ENCODE measurements at places on chromosomes 3 and 15. TPM values are rescaled to one million over a fixed set of nuclear protein-coding genes. Genes with fewer than 3 reads are reported as not detected.

DNA sequence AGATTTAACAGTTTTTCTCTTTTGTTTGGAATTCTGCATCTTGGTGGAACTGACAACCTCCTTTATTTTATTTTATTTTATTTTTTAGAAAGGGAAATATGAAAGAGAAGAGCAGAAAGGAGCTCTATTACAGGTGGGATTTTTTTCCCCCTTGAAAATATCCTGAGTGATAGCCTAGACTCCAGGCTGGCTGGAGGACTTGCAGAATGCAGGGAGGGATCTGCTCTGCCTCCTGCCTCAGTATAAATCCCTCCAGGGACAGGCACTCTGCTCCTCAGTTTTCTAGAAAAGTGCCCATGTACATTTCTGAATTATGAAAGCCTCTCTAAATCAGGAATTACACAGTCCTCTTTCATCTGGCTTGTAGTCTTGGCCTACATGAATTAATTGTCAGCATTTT lies 173.7 kb downstream of the TMEM108 start:
- H3K36me3 ChIP-seq, result no peaks in the 10 kb centered on the region
- H3K27ac ChIP-seq, result no peak overlapping the region
- no peak for DNase-seq
- H3K27me3 ChIP-seq, result no peaks in the 10 kb centered on the region

- no peak overlapping the region for H3K27ac ChIP-seq
- H3K36me3 ChIP-seq, result no peaks in the 10 kb centered on the region
- no peaks in the 10 kb centered on the region for H3K27me3 ChIP-seq
- H3K4me1 ChIP-seq, result no peaks in the 10 kb centered on the region
- H3K4me3 ChIP-seq, result no peak overlapping the region
- DNase-seq, result no peak
Observed at GRCh38 chr3:151058740-151059139, 26.7 kb upstream of the MED12L start.

Gene ANKRD63
- total RNA-seq, result not detected

Gene GOLGA8S
- total RNA-seq, result not detected

GRCh38 chr3:34155666-34156065 lies 357.2 kb downstream of the PDCD6IP start:
- H3K27ac ChIP-seq, result no peak overlapping the region
- no peaks in the 10 kb centered on the region for H3K4me1 ChIP-seq
- no peaks in the 10 kb centered on the region for H3K27me3 ChIP-seq
- no peaks in the 10 kb centered on the region for H3K36me3 ChIP-seq
- no peak overlapping the region for H3K4me3 ChIP-seq

DNA sequence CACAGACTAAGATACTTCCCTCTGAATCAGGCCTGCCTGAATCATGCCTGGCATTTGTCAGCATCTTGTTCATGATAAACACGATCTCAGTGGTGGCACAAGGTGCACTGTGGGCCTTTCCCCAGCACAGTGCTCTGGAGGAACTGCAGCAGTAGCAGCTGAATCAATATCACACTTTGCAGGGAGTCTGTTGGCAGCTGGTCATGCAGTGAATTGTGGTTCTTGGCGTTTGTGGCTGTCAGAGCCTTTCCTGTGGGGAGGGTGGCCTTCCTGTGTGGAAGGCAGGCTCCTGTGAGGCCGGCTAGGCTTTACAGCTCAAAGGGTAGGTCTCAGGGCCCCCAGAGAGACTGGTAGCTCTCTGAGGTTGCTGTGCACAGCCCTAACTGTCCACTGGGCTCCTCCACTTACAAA lies 54.4 kb upstream of the TLE3 start:
- H3K36me3 ChIP-seq, result no peaks in the 10 kb centered on the region
- DNase-seq, result no peak
- no peak overlapping the region for H3K4me3 ChIP-seq
- H3K4me1 ChIP-seq, result peaks cover 8% of the 10 kb centered on the region
- no peaks in the 10 kb centered on the region for H3K27me3 ChIP-seq
- no peak overlapping the region for H3K27ac ChIP-seq

GRCh38 chr15:43376017-43376705 lies 5.3 kb downstream of the TUBGCP4 start:
- no peak overlapping the region for H3K27ac ChIP-seq
- H3K4me1 ChIP-seq, result peaks cover 17% of the 10 kb centered on the region
- no peak overlapping the region for H3K4me3 ChIP-seq
- no peak for DNase-seq
- H3K27me3 ChIP-seq, result no peaks in the 10 kb centered on the region

Gene RARB
- total RNA-seq, result 1.5 TPM

- H3K4me3 ChIP-seq, result no peak overlapping the region
- H3K36me3 ChIP-seq, result no peaks in the 10 kb centered on the region
- H3K27ac ChIP-seq, result no peak overlapping the region
- H3K4me1 ChIP-seq, result no peaks in the 10 kb centered on the region
Observed at GRCh38 chr15:38670128-38671005, 105.8 kb upstream of the RASGRP1 start.

GRCh38 chr3:147652651-147653366 lies 243.6 kb downstream of the ZIC1 start:
- no peaks in the 10 kb centered on the region for H3K36me3 ChIP-seq
- DNase-seq, result no peak
- H3K4me3 ChIP-seq, result no peak overlapping the region
- no peak overlapping the region for H3K27ac ChIP-seq
- no peaks in the 10 kb centered on the region for H3K27me3 ChIP-seq

DNA sequence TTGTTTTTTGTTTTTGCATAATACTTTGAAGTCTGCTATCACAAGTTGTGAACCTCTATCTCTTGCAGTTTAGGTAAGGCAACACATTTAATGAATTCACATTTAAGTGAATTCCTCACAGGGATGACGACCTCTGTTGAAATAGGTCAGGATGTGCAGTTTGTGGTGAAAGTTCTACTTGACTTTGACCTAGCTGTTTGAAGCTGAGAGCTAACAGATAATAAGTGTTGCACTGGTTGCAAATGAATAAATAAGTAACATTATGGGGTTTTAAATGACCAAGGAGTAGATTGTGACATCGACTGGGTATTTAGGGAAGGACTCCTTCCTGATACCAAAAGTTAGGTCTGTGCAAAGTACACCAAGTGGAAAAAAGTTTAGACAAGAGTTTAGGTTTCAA lies 23.9 kb downstream of the NIT2 start:
- H3K27ac ChIP-seq, result no peak overlapping the region
- no peaks in the 10 kb centered on the region for H3K4me1 ChIP-seq
- no peak overlapping the region for H3K4me3 ChIP-seq

Gene SLC12A1
- not detected for total RNA-seq

Gene INSYN1
- 52.7 TPM for total RNA-seq

GRCh38 chr3:117165176-117165575 lies 455.6 kb downstream of the TUSC7 start:
- H3K4me3 ChIP-seq, result no peak overlapping the region
- H3K27ac ChIP-seq, result no peak overlapping the region
- H3K36me3 ChIP-seq, result no peaks in the 10 kb centered on the region

Gene SLC9C1
- not detected for total RNA-seq

Gene SLC6A1
- 1.8 TPM for total RNA-seq

Gene CCDC50
- 44.4 TPM for total RNA-seq

- no peaks in the 10 kb centered on the region for H3K36me3 ChIP-seq
- DNase-seq, result no peak
- no peak overlapping the region for H3K27ac ChIP-seq
- no peaks in the 10 kb centered on the region for H3K4me1 ChIP-seq
Observed at GRCh38 chr3:129336093-129336706, 57.5 kb downstream of the HMCES start.

DNA sequence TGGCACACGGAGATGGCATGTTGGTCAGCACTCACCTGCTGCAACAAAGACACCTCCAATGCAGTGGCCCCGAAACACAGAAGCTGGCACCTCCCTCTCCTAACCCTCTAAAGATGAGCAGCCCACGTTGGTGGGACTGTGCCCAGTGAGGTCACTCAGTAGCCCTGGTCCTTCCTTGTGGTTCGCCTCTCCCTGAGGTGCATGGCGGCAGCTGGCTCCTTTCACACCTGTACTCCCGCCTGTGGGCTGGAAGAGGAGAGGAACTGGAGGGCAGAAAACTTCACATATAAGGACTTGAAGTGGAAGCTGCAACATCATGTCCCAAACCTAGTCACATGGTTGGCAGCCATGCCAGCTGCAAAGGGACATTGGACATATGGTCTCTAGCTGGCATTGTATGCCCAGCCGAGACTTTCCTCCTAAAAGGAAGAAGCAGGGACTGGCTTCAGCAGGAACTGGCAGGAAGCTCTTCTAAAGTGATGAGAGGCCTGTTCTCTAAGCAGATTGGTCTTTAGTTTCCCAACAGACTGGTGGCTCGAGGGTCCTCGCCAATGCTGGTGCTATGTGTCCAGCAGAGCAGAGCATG lies 10.8 kb upstream of the C3orf22 start:
- no peaks in the 10 kb centered on the region for H3K27me3 ChIP-seq
- DNase-seq, result no peak
- no peak overlapping the region for H3K27ac ChIP-seq
- H3K36me3 ChIP-seq, result no peaks in the 10 kb centered on the region

DNA sequence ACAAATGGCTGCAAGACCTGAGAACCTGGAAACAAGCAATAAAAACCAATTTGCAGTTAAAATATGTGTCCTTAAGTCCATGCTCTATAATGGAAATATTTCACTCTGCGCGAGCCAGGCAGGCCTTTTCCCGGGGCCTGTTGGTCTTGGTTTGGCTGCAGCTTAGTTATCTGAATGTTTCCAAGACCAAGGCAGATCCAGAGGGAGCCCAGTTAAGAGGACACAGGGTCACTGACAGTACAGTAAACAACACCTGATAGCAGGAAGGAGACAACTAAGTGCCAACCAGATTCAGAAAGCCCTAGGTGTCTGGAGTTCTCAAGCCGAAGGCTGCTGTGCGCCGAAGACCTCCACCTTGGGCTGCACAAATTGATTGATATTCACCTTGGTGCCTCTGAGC lies 32.8 kb downstream of the THSD4 start:
- no peaks in the 10 kb centered on the region for H3K27me3 ChIP-seq
- peaks cover 21% of the 10 kb centered on the region for H3K4me1 ChIP-seq
- H3K36me3 ChIP-seq, result no peaks in the 10 kb centered on the region
- no peak overlapping the region for H3K27ac ChIP-seq
- no peak for DNase-seq

Gene CCR3
- total RNA-seq, result 6.3 TPM

Gene USP19
- 82.1 TPM for total RNA-seq

Gene RLBP1
- not detected for total RNA-seq

GRCh38 chr3:94431876-94432570 lies 369.2 kb downstream of the NSUN3 start:
- H3K27me3 ChIP-seq, result no peaks in the 10 kb centered on the region
- H3K4me3 ChIP-seq, result no peak overlapping the region
- H3K27ac ChIP-seq, result no peak overlapping the region
- H3K4me1 ChIP-seq, result no peaks in the 10 kb centered on the region

Gene EXD1
- not detected for total RNA-seq

GRCh38 chr3:171846597-171846996 lies 3.4 kb downstream of the TMEM212 start:
- H3K4me1 ChIP-seq, result no peaks in the 10 kb centered on the region
- DNase-seq, result no peak
- H3K27ac ChIP-seq, result no peak overlapping the region
- no peak overlapping the region for H3K4me3 ChIP-seq

DNA sequence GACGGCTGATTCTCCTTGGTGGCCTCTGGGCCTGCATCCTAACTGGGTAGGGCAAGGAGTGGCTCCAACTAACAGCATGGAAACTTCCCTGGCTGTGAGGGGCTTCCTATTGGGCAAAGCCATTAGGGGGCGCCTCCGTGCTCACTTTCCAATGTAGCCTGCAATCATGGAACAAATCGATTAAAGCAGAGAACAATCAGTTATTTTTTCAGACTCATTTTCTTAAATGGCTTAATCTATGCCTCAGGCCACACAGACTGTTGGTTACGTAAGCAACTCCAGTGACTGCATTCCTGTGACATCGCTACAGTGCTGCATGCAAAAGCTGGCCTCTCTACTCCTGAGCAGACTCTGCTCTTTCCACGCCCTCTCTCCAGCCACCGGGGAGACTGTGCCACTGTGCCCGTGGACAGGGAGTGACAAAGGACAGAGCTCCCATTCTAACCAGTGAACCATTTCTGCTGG lies 278.9 kb downstream of the KLF13 start:
- DNase-seq, result no peak
- no peaks in the 10 kb centered on the region for H3K27me3 ChIP-seq
- peaks cover 14% of the 10 kb centered on the region for H3K4me1 ChIP-seq
- no peak overlapping the region for H3K4me3 ChIP-seq

Gene P3H2
- 29.9 TPM for total RNA-seq

- no peak for DNase-seq
- H3K36me3 ChIP-seq, result peaks cover 48% of the 10 kb centered on the region
- no peaks in the 10 kb centered on the region for H3K4me1 ChIP-seq
Observed at GRCh38 chr3:123153125-123154019, 48.4 kb upstream of the SEC22A start.

GRCh38 chr15:39392469-39393047 lies 188.3 kb upstream of the THBS1 start:
- no peaks in the 10 kb centered on the region for H3K36me3 ChIP-seq
- H3K4me1 ChIP-seq, result peaks cover 29% of the 10 kb centered on the region
- H3K27me3 ChIP-seq, result no peaks in the 10 kb centered on the region
- no peak overlapping the region for H3K4me3 ChIP-seq
- H3K27ac ChIP-seq, result no peak overlapping the region
- DNase-seq, result no peak

- DNase-seq, result no peak
- no peaks in the 10 kb centered on the region for H3K27me3 ChIP-seq
- H3K36me3 ChIP-seq, result no peaks in the 10 kb centered on the region
- H3K4me3 ChIP-seq, result no peak overlapping the region
Observed at GRCh38 chr3:31275038-31275572, 257.6 kb upstream of the STT3B start.

DNA sequence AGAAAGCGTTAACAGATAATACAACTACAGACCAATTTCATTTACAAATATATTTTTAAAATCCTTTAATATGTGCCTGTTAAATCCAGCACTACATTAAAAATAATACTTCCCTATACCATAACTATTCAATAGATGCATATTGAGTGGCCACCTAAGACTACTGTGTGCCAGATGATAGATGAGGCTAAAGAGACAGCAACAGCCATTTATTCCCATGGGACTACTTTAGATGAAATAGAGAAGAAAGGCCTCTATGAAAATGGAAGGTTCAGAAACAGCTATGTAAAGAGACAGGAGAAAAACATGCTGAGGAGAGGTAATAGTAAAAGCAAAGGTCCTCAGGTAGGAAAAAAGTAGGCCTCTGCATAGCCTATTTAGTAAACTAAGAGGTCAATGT lies 358.1 kb downstream of the ULK4 start:
- no peaks in the 10 kb centered on the region for H3K4me1 ChIP-seq
- no peak overlapping the region for H3K27ac ChIP-seq
- no peak overlapping the region for H3K4me3 ChIP-seq

Gene TNFAIP8L3
- 17.0 TPM for total RNA-seq
